Cardiac muscle cell (in vitro differentiated cells and primary cell): ENCODE measurements at places on chromosomes 12 and 14.

DNA sequence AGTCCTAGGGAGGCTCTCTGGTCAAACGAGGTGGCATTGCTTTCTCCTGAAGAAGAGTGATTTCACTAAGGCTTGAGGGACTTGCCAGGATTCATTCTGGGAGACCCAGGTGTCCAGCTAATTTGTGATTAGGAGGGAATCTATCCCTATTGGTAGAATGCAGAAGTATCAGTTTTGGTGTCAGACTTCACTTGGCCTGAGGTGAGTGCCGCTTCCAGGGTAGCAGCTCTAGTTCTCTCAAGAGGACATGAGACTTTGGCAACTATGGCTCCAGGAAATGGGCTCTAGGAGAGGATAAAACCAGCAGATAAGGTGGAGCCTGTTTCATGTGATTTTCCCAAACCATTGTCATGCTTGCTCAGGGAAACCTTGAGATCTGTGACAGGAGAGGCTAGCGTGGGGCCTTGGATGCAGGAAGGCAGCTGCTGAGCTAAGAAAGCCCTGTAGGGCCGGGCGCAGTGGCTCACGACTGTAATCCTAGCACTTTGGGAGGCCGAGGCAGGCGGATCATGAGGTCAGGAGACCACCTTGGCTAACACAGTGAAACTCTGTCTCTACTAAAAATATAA, 11.6 kb upstream of the TMEM117 start:
- DNase-seq = no peak

DNA sequence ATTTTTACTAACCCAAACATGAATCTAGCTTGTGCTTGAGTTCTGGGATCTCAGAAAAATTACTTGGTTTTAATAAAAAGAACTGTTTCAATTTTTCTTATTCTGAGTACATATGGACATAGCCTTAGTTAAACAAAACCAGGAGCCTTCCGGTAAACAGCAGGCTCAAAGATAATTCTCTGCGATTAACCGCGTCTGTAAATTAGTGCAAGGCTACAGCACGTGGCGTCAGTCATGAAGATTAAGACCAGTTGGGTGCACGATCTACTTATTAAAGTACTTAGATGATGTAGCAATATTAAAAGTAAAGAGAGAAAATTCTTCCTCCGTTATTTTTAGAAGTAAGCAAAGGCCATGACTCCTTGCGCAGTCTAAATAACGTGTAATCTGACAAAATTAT, 700 bp downstream of the KCNJ8 start:
- no peak for DNase-seq

GRCh38 chr14:70807898-70808415, 1.4 kb downstream of the MAP3K9 start:
- no peak for DNase-seq

DNA sequence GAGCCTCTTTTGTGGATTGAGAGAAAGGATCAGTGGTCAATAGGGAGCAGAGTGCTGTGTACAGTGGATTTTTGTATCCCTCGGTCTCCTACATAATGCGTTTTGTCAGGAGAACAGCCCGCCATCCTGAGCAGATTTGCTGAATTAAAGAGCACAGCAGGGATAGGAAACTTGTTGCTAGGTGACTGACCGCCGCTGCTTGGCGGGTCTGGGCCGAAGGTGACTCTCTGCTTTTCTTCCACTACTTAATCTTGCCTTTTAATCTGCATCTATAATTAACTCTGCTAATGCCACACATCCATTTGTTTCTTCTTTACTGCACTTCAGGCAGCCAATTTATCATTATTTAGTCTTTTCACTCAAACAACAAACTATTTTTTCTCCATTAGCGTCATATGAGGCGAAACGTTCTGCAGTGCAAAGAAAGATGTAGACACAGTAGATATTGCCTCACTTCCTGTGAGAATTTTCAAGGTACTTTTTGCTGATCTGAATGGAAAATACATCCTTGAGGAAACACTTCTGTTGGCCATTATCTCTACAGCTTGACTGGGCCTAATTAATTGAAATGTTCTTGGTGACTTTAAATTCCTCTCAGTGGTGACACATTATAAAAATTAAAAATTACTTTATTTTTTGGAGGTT, 108.0 kb downstream of the PPM1A start:
- DNase-seq = peak; percentile 56

DNA sequence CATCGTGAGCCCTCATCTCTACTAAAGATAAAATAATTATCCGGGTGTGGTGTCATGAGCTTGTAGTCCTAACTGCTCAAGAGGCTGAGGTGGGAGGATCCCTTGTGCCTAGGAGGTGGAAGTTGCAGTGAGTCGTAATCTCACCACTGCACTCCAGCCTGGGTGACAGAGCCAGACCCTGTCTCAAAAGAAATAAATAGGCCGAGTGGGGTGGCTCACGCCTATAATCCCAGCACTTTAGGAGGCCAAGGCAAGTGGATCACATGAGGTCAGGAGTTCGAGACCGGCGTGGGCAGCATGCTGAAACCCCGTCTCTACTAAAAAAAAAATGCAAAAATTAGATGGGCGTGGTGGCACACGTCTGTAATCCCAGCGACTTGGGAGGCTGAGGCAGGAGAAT, 70.9 kb downstream of the RESF1 start:
- no peak for DNase-seq

DNA sequence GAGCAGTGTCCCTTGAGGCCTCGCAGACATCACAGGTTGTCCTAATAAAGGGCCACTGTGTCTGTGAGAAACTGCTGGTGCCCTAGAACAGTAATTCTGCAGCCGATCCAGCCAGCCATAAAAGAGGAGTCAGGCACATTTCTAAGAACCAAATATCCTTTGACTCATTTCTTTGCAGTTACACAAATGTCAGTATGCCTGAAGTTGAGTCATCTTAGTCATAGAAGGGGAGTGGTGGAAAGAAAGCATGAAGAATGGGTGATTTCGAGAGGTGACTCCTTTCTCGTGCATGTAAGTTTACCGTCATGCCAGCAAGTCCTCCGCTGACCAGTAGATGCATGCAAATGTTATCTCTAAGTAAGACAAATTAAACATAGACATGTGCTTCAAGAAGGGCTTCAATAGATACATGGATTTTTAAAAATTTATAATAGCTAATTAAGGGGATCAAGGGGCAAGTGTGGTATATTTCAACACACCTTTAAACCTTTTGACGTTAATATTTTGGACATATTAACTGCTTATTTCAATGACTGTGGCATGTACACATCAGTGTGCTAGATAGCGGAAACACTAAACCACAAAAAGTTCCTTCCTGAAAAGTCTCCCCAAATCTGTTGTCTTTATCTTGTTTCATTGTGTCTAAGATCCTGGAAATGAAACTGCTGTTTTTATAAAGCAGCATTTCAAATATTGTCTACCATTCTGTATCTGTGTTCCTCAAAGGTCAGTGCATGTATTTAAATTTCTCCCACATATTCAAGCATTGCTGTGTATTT, 497.4 kb downstream of the NPAS3 start:
- DNase-seq = no peak

- DNase-seq = no peak
These were observed 187.4 kb upstream of the RASSF8 start for GRCh38 chr12:25771041-25771440.

DNA sequence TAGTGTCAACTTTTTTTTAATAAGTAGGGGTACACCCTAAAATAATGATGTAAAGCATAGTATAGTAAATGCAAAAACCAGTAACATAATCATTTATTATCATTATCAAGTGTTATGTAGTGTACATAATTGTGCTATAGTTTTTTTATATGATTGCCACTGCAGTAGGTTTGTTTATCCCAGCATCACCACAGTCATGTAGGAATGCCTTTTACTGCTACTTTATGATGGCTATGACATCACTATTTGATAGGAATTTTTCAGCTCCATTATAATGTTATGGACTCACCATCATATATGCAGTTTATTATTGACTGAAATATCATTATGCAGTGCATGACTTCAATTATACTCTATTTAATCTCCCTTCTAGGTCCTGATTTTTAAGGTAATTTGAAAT, 121.6 kb downstream of the GPHN start:
- no peak for DNase-seq

- no peak for DNase-seq
These were observed 27.0 kb downstream of the SERPINA3 start for GRCh38 chr14:94638961-94639817.

DNA sequence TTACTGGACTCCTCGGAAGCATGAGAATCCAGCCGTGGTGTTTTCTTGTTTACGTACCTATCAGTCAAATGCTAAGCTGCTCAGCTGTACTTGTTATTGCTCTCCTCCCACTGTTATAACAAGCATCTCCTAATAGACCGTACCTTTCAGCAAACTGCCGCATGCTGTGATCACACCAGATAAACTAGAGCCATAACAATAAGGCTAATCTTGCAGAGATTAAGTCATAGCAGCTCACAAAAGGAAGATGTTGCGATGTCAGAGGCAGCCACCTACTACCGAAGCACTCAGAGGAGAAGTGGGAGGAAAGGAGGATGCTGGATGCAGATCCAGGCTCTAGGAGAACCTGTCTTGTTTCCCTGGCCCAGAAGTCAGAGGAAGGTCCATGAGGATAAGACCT, 196.0 kb downstream of the GALC start:
- DNase-seq = no peak

DNA sequence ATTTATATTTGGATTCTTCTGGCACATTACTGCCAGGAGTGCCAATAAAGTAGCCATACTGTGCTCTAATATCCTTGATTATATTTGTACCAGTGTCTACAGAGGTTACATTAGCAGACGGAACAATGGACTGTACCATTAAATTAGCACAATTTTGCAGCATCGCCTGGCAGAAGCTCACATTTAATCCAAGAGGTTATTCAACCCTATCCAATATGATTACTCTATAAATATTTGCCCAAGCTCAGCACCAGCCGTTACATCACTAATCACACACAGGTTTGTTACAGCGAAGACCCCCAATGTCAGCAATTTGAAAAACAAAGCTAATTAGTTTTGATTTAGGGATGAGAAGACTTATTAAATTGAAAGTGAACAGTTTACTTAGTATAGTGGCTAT, 16.9 kb upstream of the MGST1 start:
- DNase-seq = no peak

- no peak for DNase-seq
These were observed 129.1 kb upstream of the PPFIA2 start for GRCh38 chr12:81888106-81888740.

GRCh38 chr12:107311682-107312081, 218.3 kb upstream of the CRY1 start:
- no peak for DNase-seq

DNA sequence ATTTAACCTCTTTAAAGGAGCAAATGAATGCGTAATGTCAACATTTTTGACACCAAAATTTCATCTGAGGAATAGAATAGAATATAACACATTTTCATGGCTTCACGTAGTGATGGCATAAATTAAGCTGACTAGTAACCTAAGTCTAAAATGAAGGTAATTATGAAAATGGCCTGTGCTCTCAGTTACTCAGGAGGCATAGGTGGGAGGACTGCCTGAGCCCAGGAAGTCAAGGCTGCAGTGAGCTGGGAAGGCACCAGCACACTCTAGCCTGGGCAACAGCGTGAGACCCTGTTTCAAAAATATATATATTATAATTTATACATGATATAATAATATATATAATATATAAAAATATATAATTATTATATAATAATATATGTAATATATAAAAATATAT, 383.2 kb upstream of the ATP2B1 start:
- DNase-seq = no peak

- DNase-seq = peak; percentile 40
These were observed 30.6 kb upstream of the CLEC14A start for GRCh38 chr14:38286452-38286851.

DNA sequence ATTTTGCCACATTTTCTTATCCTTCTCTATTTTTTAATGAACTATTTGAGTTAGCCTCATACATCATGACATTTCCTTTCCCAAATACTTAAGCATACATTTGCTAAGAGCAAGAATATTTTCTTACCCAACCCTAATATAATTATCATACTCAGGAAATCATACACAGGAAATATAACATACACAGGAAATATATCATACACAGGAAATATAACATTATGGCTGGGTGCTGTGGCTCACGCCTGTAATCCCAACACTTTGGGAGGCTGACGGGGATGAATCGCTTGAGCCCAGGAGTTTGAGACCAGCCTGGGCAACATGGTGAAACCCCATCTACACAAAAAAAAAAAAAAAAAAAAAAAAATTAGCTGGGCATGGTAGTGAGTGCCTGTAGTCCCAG, 4.9 kb downstream of the NCKAP1L start:
- DNase-seq = no peak

GRCh38 chr14:81447021-81447764, 47.1 kb upstream of the STON2 start:
- DNase-seq = no peak

GRCh38 chr12:126903027-126903876, 1363.7 kb upstream of the TMEM132C start:
- no peak for DNase-seq

DNA sequence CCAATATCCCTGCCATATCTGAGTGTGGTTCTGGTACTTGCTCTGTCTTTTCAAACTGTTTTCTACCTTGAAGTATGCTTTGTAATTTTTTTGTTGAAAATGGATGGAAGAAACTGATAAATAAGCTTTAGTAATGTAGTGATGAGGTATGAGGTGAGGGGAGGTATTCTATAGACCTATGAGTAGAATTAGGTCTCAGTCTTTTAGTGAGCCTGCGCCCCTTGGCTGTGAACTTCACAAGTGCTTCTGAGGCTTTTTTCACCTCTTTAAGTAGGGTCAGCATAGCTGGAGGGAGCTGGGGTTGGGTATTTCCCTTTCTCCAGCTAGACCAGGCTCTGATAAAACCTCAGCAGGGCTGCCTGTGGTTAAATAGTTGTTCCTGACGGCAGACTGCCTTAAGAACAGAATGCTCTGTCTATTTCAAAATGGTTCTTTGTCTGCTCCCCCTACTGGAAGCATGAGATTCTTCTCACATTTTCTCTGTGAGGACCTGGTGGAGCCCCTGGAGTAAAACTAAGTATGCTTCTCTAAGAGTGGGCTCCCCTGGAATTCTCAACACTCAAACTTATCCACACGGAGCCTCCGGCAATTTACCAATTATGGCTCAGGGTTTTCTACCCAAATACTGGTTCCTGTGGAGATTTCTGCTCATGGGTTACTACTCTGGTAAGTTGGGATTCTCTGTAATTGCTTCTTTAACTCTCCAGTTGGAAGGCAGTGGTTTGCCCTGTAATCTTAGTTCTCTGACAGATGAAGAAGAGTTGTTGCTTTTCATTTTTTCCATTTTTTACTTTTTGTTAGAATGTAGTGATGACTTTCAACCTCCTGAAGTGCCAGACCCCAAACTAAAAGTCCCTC, 13.1 kb downstream of the KRT5 start:
- peak; percentile 69 for DNase-seq

DNA sequence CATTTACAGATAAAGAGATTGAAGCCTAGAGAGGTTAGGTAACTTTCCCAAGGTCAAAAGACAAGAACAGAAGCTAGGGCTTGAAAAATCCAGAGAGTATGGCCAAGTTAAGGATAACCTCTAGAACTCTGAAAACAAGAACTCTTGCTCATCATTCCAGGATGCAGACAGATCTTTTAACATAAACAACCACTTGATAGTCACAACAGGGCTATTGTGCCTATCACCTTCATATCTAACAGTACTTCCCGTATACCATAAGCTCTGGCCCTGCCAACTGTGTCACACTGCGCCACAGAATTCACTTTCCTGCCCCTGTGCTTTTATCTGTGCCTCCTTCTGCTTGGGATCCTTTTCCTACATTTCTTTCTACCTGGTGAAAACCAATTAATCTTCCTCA, 18.2 kb downstream of the ERP29 start:
- peak; percentile 13 for DNase-seq

GRCh38 chr12:96077081-96077480, 41.7 kb upstream of the LTA4H start:
- DNase-seq = no peak
